ENCODE measurements at places on chromosomes 2 and 18. TPM values are rescaled to one million over a fixed set of nuclear protein-coding genes. Genes with fewer than 3 reads are reported as not detected.

Gene ATOH8
- 31.9 TPM for total RNA-seq

Gene DSC2
- total RNA-seq, result not detected

Gene CHAC2
- total RNA-seq, result 3.8 TPM

Gene CACNB4
- 0.21 TPM for total RNA-seq

Gene SFXN5
- total RNA-seq, result 12.6 TPM

Gene OTOS
- total RNA-seq, result not detected

Gene CNTNAP5
- total RNA-seq, result not detected

DNA sequence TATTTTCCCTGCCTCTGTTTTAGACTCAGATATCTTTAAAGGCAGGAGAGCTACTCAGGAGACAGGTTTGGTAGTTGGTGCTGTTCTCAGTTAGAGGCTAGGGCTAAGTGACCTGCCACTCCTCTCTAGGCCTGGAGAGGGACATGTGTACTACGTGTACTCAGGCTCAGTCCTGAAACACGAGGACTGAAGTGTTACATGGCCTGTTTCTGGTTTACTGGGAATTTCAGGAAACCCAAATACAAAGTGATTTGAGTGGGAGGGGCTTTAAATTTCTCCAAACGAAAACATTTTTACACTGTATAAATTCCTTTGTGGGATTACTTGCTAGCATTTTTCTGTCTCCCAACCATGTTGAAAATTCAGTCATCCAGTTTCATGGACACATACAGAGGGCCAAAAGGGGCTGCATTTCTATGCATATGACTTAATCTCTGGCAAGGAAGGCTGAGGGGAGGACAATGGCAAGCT is 343.3 kb downstream of the CYP26B1 start:
- peak; percentile 24 for DNase-seq

DNA sequence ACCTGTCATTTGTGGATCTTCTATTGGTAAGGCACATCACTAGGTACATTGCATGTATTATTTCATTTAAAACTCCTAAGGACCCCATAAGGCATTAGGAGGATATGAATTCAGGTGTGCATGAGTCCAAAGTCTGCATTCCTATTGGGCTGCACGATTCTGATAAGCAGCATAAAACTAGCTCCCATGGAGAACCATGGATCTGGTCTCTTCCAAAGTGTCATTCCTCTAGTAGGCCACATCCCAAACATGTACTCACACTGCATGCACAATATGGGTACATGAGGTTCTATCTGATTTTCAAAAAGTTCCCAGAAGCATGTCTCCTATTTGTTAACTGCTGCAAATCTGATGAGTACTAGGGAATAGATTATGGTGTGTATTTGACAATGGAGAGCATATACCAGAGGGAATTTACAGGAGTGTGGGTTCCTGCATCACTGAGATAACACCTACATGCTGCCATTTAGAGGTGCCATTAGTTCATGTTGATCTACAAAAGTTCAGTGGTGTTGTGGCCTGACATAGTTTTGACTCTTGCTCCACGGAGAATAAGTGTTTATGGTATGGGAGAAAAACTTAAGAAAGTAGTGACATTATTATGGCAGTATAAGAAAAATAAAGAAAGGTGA is 11.3 kb downstream of the CYTIP start:
- DNase-seq, result no peak

DNA sequence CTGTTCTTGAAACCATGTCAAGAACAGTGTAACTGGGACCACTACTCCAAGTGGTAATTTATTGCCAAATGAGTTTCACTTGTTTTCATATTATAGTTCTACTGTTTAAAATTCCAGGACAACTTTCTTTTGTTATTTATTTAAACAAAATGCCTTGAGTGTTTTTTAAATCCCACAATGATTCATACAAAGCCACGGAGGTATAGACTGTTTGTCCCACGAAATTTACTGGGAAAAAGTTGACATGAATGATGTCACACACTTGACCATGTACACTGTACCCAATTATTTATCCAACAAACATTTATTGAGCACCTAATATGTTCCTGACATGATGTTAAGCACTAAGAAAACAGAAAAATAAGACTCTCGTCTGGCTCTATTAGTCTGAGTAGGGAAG is 243.9 kb upstream of the SIX2 start:
- no peak for DNase-seq

- DNase-seq, result no peak
These were observed 1.1 kb upstream of the MAL start for GRCh38 chr2:95024371-95024770.

- no peak for DNase-seq
These were observed 20.0 kb downstream of the KCNIP3 start for GRCh38 chr2:95317123-95317500.

DNA sequence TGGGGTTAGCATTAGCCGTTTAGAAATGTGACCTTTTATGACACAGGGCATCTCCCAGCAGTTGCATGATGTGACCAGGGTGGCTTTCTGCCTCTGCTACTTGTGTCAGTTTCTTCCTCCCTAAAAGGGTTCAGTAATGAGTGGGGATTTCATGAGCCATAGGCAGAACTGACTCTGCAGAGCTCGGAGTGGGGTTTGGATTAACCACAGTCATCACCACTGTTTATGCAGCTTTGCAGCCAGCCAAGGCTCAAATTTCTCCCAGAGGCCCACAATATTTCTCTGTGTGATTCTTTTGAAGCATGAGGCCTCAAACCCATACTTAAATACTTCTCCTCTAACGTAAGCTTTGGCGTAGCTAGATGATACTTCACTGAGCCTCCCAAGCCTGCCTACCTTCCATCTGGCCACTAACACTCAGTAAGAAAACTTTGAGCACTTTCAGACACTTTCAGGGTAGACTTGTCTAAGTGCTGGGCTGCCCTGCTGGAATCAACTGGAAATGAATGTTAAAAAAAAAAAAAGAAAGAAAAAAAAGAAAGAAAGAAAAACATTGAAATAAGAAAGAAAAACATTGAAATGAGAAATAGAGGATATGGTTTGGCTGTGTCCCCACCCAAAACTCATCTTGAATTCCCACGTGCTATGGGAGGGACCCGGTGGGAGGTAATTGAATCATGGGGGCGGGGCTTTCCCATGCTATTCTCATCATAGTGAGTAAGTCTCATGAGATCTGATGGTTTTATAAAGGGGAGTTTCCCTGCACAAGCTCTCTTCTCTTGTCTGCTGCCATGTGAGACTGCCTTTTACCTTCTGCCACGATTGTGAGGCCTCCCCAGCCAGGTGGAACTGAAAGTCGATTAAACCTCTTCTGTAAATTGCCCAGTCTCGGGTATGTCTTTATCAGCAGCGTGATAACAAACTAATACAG is 11.5 kb upstream of the LAPTM4A start:
- DNase-seq, result peak; percentile 29

- no peak for DNase-seq
These were observed 18.2 kb upstream of the PDIA6 start for GRCh38 chr2:10830641-10831399.

GRCh38 chr2:62698653-62699052 is 6.9 kb upstream of the EHBP1 start:
- no peak for DNase-seq

DNA sequence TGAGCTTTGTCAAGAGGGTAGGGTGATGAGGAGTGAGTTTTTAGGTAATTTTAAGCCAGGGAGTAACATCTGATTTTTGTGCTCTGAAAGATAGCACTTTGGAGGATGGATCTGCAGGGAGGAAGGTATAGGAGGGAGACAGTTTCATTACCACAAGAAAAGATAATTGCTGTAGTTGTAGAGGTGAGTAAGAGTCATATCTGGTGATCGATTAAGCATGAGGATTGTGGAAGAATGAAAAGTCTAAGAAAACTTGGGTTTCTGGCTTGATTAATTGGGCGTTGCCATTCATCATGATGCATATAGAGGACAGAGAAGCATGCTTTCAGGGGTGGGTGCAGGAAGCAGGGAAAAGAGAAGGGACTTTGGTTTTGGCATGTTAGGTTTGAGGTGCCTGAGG is 18.5 kb downstream of the KCMF1 start:
- no peak for DNase-seq

GRCh38 chr18:985212-985661 is 80.6 kb downstream of the ADCYAP1 start:
- DNase-seq, result no peak

- peak; percentile 25 for DNase-seq
These were observed 77.0 kb upstream of the PID1 start for GRCh38 chr2:229348128-229348527.
